ENCODE measurements at places on chromosomes 13 and 19. TPM values are rescaled to one million over a fixed set of nuclear protein-coding genes. Genes with fewer than 3 reads are reported as not detected.

The VSTM1 gene
- total RNA-seq: not detected

The KLK7 gene
- total RNA-seq: not detected

The LACC1 gene
- 7.2 TPM for total RNA-seq

The SHISA7 gene
- total RNA-seq: not detected

The C1QTNF9B gene
- total RNA-seq: not detected

The ZNF737 gene
- total RNA-seq: 12.8 TPM

The FCER2 gene
- total RNA-seq: not detected

Data from glomerular endothelial cell (primary cell).